GM12878 (cell line): ENCODE measurements at places on chromosomes 16 and 17. TPM values are rescaled to one million over a fixed set of nuclear protein-coding genes. Genes with fewer than 3 reads are reported as not detected.

The MPV17L gene
- 0.05 and 0.13 TPM in 2 replicates for total RNA-seq

The RPH3AL gene
- 0.51 and 1.2 TPM in 2 replicates for total RNA-seq

The CLDN6 gene
- total RNA-seq = 0.26 and 0.61 TPM in 2 replicates

The KLHL10 gene
- total RNA-seq = not detected in 2 replicates

The CIBAR2 gene
- not detected in 2 replicates for total RNA-seq

The MT1A gene
- not detected in 2 replicates for total RNA-seq

The TBC1D3I gene
- 0.41 TPM in 1 of 2 replicates, not detected in the other for total RNA-seq

The CCL16 gene
- not detected in 2 replicates for total RNA-seq

GRCh38 chr17:416293-417206, 63.9 kb upstream of the RPH3AL start:
- DNase-seq = peak; percentile 85
- H3K36me3 ChIP-seq = no peaks in the 10 kb centered on the region

DNA sequence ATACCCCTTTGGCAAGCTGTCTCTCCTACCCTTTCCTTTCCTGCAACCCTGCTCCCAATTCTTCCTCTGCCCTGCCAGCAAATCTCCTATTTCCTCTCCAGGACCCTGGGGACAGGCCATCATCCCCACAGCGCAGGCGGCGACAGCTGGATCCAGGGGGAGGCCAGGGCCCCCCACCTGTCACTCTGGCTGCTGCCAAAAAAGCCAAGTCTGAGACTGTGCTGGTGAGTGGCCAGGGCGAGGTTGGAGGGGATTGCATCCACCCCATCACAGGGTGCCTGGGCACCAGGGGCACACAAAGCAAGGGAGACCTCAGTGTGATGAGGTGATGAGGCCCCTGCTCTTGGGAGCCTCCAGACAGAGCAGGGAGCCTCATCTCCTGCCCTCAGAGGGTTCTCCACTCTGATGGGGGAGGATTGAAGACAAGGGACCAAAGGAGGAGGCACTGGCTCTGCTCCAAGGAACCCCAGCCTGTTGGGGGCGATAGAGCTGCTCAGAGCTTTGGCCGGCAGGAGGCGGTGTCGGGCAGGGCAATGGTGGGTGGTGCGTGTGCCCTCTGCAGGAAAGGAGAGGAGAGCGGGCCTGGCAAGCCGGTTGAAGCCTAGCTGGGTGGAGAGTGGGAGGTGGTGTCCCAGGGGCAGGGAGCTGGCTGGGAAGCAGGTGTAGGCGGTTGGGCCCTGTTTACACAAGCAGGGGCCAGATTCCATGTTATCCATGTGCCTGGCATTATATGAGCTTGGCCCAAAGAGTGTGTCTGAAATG, 15.6 kb upstream of the PDK2 start:
- H3K27me3 ChIP-seq = no peaks in the 10 kb centered on the region
- H3K27ac ChIP-seq = no peak overlapping the region
- DNase-seq = no peak
- H3K36me3 ChIP-seq = no peaks in the 10 kb centered on the region
- H3K4me3 ChIP-seq = no peak overlapping the region

GRCh38 chr17:7486181-7486580, 2.0 kb downstream of the POLR2A start:
- H3K36me3 ChIP-seq = no peaks in the 10 kb centered on the region; the same call in 1 of the 2 replicates
- no peak for DNase-seq
- no peaks in the 10 kb centered on the region for H3K27me3 ChIP-seq

DNA sequence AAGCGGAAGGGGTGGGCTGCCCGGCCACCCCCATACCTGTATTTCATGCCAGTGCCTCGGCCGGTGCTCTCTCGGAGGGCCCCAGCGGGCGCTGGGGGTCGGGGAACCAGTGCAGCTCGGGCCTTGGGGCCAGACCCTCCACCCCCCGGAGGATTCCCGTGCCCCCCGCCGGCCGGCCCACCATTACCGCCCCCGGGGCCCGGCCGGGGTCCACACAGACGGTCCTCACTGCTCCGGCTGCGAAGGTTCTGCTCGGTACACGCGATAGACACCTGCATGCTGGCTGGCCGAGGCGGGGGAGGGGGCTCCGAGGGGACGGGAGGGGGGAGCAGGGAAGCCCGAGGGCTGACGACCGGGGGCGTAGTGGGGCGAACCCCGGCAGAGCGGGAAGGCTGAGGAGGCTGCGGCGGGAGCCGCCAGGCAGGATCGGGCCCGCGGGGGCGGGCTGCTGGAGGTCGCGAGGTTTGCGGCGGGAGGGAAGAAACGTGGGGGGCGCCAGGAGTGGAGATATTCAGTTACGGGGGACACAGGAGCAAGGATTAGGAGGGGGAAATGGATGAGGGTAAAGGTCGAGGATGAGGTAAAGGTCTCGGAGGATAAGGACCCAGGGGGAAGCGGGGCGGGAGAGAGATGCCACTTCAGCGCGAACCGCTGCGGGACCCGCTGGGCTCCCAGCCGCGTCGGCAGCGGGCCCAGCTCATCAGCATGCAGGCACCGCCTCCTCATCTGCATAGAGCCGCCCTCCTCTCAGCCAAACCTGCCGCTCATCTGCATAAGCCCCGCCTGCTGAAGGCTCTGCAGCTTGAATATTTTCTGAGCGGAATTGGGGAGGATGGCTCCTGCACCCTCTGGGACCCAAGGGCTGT, at the start of gene KCNAB3:
Gene KCNAB3, minus strand, starts transcription at position 699 of the 866 bp plus-strand sequence. Its CDS starts 421 bp downstream, at position 278.
- H3K27me3 ChIP-seq = no peaks in the 10 kb centered on the region
- peak within 1 kb of the TSS; percentile 100; the same call in 1 of the 2 replicates for H3K4me3 ChIP-seq
- H3K4me1 ChIP-seq = peaks cover 8% of the 10 kb centered on the region
- H3K36me3 ChIP-seq = no peaks in the 10 kb centered on the region

GRCh38 chr17:34117332-34117731, 137.8 kb upstream of the CCL2 start:
- H3K36me3 ChIP-seq = no peaks in the 10 kb centered on the region
- no peak overlapping the region for H3K4me3 ChIP-seq
- H3K27me3 ChIP-seq = no peaks in the 10 kb centered on the region; the same call in 1 of the 2 replicates
- no peak overlapping the region for H3K27ac ChIP-seq

GRCh38 chr16:29310852-29311314, 95.6 kb downstream of the NPIPB11 start:
- no peaks in the 10 kb centered on the region for H3K27me3 ChIP-seq
- no peaks in the 10 kb centered on the region for H3K4me1 ChIP-seq
- H3K27ac ChIP-seq = no peak overlapping the region
- no peak for DNase-seq
- no peak overlapping the region for H3K4me3 ChIP-seq

DNA sequence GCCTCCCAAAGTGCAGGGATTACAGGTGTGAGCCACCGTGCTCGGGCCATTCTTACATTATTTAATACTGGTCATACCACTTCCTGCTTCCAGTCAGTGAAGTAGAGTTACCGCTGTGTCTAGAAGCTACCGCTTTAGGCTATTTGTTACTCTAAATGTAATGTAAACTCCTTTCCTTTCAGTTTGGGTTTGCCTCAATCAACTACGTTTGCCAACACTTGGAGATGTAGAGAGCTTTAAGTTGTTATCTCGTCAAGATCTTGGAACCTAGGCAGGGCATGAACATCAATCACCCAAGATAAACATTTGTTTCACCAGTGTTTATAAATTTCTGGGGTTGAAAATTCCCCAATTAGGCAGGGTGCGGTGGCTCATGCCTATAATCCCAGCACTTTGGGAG, 275.9 kb downstream of the STX8 start:
- H3K4me1 ChIP-seq = peaks cover 4% of the 10 kb centered on the region; the same call in 1 of the 2 replicates
- H3K27me3 ChIP-seq = no peaks in the 10 kb centered on the region
- no peak for DNase-seq
- H3K4me3 ChIP-seq = no peak overlapping the region
- H3K36me3 ChIP-seq = no peaks in the 10 kb centered on the region
- no peak overlapping the region for H3K27ac ChIP-seq

GRCh38 chr17:50261051-50261915, 13.0 kb upstream of the TMEM92 start:
- H3K27me3 ChIP-seq = no peaks in the 10 kb centered on the region
- H3K27ac ChIP-seq = no peak overlapping the region
- H3K36me3 ChIP-seq = no peaks in the 10 kb centered on the region
- no peaks in the 10 kb centered on the region for H3K4me1 ChIP-seq
- H3K4me3 ChIP-seq = no peak overlapping the region

DNA sequence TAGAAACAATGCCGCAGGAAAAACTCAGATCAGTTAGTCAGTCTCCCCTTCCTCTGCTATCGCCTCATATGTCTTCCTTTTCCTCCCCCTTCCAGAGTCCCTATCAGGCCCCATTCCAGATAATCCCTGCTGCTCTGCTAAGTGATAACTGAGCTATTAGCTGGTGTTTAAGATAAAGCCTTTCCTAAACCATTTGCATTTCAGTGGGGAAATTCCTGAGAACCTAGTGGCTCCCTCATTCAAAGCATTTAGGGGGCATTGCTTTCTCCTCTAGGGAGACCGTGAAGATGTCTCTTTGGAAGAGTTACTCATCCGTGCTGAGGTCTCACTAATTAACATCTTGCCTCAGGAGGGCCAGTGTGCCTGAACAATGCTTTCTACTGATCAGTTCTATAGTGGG, 401.6 kb downstream of the NPIPA7 start:
- DNase-seq = no peak
- H3K36me3 ChIP-seq = no peaks in the 10 kb centered on the region
- H3K27me3 ChIP-seq = no peaks in the 10 kb centered on the region; the same call in 1 of the 2 replicates
- no peak overlapping the region for H3K4me3 ChIP-seq
- H3K4me1 ChIP-seq = no peaks in the 10 kb centered on the region

DNA sequence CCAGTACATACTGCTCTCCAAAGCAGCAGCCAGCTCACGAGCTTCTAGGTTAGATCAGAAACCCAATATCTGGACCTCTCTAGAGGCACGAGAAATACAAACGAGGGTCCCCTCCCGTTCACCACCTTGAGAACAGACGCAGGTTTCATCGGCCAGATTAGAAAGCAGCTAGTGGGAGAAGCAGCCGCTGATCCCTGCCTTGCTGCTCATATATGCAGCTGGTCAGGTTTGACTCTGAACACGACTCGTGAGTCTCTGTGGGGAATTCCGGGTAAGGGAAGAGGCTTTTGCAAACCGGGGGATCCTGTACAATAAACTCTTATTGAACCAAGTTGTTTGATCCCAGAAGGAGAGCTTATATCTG, 1.6 kb downstream of the VAT1L start:
- H3K36me3 ChIP-seq = no peaks in the 10 kb centered on the region
- no peak overlapping the region for H3K4me3 ChIP-seq
- no peak overlapping the region for H3K27ac ChIP-seq
- no peak for DNase-seq
- peaks cover 7% of the 10 kb centered on the region for H3K27me3 ChIP-seq

DNA sequence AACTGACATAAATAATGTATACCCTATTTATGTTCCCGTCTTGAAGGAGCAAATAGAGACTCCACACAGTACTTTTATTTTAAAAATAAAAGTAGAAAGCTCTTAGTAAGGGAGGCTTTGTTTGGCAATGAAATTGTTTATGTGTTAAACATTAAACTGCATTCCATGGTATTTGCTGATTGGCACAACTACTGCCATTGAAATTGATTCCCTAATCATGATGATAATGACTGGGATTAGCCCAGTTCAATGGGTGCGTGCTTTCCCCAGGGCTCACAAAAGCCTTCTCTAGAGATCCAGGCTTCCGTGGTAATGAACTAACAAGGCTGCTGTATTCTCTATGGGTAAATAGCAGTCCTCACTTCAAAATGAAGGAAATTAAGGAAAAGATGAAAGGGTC, 67.5 kb downstream of the GPRC5B start:
- no peak overlapping the region for H3K27ac ChIP-seq
- no peaks in the 10 kb centered on the region for H3K36me3 ChIP-seq
- no peak for DNase-seq
- H3K4me3 ChIP-seq = no peak overlapping the region
- no peaks in the 10 kb centered on the region for H3K4me1 ChIP-seq
- H3K27me3 ChIP-seq = no peaks in the 10 kb centered on the region

- no peak for DNase-seq
- peaks cover 8% of the 10 kb centered on the region for H3K4me1 ChIP-seq
- H3K36me3 ChIP-seq = no peaks in the 10 kb centered on the region
- H3K27ac ChIP-seq = no peak overlapping the region
- no peak overlapping the region for H3K4me3 ChIP-seq
Observed at GRCh38 chr16:58219432-58219831, 21.5 kb upstream of the CSNK2A2 start.

DNA sequence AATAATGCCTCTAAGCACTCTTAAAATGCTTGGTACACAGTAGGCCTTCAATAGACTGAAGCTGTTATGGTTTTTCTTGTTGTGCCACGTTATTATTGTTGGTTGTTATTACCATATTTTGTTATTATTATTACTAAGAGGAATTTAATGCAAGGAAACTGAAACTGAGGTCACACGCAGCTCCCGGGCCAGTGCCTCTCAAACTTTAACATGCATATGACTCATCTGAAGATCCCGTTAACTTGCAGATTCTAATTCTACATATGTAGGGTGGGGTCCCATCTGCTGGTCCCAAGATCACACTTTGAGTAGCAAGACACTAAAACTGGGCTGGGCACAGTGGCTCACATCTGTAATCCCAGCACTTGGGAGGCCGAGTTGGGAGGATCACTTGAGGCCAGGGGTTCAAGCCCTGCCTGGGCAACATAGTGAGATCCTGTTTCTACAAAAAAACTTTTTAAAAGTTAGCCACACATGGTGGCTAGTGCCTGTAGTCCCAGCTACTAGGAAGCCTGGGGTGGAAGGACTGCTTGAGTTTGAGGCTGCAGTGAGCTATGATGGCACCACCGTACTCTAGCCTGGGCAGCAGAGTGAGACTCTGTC, 888 bp downstream of the ACSM5 start:
- H3K4me3 ChIP-seq = no peak overlapping the region
- no peak for DNase-seq
- H3K4me1 ChIP-seq = peaks cover 6% of the 10 kb centered on the region

- no peak for DNase-seq
- H3K4me1 ChIP-seq = no peaks in the 10 kb centered on the region
- H3K27me3 ChIP-seq = no peaks in the 10 kb centered on the region
Observed at GRCh38 chr16:54253118-54253517, 33.5 kb downstream of the IRX3 start.

DNA sequence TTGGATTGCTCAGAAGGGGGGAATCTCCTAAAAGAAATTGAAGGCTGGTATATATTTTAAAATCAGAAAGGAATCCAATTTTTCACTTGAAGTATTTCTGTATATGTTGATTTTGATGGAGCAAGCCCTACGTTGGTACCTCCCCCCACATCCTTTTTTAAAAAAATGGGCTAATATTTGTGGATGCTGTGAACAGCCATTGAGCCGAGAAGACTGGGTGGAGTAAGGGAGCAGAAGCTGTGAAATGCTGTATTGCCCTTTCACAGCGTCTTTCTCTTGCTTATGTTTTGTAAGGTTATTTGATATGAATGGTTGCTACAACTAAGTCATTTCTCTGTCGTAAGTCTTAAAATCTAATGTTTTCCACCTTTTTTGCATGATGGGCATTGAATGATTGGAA, 2.3 kb downstream of the PAFAH1B1 start:
- H3K27me3 ChIP-seq = no peaks in the 10 kb centered on the region
- H3K4me3 ChIP-seq = peak overlapping the region; percentile 83
- H3K27ac ChIP-seq = no peak overlapping the region
- no peaks in the 10 kb centered on the region for H3K4me1 ChIP-seq

DNA sequence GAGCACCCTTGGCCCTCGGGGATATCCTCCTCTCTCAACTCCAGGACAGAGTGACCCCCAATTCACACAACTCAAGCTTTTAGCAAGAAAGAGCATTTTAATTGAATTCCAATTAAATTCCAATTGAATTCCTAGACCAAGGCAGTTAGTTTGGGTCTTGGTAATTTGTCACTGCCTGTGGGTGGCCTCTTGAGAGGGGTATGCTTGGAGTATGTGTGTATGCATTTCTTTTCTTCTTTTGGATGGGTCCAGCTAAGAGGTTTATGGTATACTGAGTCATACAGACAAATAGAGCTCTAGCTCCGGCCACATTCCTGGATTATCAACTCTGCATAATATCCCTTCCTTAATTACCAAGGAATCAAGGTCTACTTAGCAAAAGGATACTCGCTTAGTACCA, 136.7 kb downstream of the PCTP start:
- no peaks in the 10 kb centered on the region for H3K4me1 ChIP-seq
- DNase-seq = no peak
- no peak overlapping the region for H3K4me3 ChIP-seq
- H3K27ac ChIP-seq = no peak overlapping the region
- H3K36me3 ChIP-seq = no peaks in the 10 kb centered on the region
